ENCODE measurements at places on chromosomes 7 and 10.

- no peak for DNase-seq
These were observed 529.4 kb downstream of the HTR7 start for GRCh38 chr10:90328459-90328858.

GRCh38 chr7:106778656-106779250, 86.3 kb upstream of the PIK3CG start:
- no peak for DNase-seq

DNA sequence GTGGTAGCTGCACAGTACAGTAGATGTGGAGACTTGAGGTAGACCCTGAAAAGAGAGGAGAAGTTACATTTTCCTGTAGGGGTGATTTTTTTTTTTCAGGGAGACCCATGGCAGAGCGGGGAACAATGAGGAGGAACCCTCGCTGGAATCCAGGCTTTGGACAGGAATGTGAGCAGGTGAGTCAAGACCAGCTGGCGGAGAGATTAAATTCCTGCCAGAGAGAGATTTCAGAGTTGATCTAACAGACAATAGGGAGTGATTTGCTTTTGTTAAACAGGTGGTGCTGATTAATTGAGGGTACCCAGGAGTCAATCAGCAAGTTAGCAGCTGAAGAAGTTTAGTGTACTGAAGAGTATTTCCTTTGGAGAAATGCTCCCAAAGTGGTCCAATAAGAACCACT, 41.6 kb upstream of the MINDY3 start:
- DNase-seq, result no peak

GRCh38 chr7:124462249-124462648, 303.3 kb downstream of the GPR37 start:
- DNase-seq, result no peak

DNA sequence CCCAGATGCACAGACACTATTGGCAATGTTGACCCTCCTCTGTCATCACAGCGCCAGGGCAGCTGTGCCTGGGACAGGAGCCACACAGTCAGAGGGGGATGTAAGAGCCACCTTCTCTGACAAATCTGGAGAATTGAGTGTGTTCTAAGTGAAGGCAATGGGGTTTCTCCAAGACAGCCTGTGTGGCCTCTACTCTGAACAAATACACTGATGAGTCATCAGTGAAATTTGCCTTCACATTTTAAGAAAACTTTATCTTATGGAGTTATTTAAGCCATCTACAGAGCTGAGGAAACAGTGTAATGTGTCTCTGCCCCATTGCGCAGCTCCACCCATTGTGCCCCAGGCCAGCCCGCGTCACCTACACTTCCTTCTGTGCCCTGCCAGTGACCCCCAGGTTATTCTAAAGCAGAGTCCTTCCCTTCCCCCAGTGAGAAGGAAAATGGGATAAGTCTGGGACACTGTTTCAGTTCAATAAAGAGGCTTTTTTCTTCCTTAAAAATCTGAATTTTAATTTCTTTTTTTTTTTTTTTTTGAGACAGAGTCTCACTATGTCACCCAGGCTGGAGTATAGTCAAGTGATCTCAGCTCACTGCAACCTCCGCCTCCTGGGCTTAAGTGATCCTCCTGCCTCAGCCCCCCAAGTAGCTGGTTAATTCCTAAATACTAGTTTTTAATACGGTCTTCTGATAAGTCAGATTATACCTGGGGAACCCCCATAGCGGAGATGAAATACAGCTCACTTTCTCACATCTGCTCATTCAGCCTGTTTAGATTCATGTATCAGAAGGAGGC, 21.8 kb downstream of the AKR1E2 start:
- DNase-seq, result no peak

DNA sequence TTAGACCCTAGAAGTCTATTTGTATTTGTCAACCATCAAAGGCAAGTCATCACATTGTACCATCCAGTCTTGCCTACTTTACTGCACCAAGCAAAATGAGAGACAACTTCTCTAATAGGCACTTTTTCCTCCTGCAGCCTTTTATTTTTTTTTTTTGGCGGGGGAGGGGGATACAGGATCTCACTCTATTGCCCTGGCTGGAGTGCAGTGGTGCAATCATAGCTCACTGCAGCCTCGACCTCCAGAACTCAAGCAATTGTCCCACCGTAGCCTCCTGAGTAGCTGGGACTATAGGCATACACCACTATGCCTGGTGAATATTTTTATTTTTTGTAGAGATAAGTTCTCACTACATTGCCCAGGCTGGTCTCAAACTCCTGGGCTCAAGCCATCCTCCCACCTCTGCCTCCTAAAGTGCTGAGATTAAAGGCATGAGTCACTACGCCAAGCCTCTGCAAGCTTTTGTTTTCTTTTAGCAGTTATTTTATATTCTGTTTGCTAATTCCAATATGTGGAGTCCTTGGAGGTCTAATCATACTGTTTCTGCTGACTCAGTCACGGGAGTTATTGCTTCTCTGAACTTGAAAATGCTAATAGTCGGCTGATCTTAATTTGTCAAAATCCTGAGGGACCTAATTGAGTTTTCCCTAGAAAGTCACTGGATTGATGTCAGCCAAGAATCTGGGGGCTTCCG, 14.2 kb downstream of the KPNA7 start:
- no peak for DNase-seq

DNA sequence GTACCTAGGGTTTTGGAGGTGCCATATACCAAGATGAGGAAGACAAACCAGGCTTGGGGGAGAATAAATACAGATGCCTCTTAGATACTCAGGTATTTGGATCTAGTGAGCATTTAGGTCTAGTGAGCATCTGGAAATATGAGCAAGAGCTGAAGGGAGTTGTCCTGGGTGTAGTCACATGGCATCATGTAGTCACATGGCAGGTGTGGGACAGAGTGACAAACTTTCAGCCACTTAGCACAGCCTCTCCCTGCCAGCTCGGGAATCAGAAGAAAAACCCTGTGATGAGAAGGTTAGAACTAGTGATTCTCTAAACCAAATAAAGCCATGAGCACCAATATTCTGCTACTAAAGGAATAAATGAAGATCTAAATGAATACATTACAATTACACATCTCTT, 24.3 kb downstream of the RGR start:
- DNase-seq, result no peak

DNA sequence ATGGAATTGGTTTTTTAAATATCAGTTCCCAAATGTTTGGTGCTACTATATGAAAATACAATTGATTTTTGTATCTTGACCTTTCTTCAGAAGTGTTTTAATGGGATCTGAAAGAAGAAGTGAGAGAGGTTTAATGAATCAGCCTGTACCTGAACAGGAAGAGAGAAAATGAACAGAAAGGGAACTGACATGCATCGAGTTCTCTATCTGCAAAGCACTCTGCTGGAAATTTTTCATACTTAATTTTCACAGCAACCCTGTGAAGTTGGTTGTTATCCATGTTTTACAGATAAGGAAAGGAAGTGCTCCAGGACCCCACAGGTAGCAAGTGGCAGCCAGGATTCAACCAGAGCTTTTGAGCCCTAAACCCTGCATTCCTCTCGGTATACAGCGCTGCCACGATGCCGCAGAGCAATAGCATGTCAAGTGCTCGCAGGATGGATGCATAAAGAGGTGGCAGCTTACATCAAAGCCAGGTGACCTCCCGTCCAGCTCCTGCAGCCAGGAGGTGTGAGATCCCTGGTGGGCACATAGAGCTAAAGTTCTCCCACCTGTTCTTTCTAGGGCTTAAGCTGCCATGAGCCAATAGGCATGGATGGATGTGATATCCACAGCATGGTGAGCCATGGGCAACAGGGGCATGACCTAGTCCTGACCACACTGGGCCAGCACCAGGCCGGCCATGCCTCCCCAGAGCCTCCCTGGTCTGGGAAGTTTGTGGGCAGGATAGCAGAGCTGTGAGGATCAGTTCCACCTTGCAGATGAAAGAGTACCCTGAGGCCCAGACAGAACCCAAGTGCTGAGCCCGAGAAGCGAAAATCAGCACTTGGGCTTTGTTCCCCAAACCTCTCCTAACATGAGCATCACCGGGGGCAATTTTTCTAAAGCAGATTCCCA, 57.2 kb downstream of the CALML3 start:
- DNase-seq, result no peak

- DNase-seq, result no peak
These were observed 28.0 kb downstream of the ZFAND4 start for GRCh38 chr10:45644527-45644926.

DNA sequence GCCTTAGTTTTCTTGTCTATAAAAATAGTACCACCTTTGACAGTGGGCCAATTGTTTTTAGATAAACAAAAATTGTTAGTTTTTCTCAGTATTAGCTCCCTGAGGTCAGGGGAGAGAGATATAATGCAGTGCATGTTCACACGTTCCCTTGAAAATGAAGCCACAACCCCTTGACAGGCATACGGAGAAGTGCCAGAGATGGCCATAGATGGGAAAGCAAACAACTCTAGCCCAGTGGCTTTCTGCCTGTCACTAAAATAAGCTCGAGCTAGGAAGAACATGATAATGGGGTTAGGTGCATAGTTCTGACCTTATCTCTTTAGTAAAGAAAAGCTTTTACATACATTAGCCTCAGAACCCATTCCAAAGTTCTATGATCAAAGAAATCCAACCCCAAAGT, 124.9 kb downstream of the CHRM2 start:
- DNase-seq, result no peak

GRCh38 chr10:35577926-35578617, 27.1 kb upstream of the GJD4 start:
- DNase-seq, result no peak

- DNase-seq, result no peak
These were observed 74.0 kb downstream of the SEPTIN7 start for GRCh38 chr7:35874886-35875285.

GRCh38 chr7:41193738-41194282, 509.1 kb downstream of the INHBA start:
- DNase-seq, result no peak

DNA sequence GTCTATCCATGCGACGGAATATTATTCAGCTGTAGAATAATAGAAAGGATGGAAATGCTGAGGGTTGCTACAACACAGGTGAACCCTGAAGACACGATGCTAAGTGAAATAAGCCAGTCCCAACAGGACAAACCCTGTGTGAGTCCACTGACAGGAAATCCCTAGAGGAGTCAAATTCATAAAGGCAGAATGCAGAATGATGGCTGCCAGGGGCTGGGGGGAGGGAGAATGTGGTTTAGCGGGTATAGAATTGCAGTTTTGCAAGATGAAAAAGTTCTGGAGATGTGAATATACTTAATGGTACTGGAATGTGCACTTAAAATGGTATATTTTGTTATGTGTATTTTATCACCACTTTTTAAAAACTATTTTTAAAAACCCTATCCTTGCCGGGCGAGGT, 36.9 kb upstream of the DOCK1 start:
- no peak for DNase-seq

DNA sequence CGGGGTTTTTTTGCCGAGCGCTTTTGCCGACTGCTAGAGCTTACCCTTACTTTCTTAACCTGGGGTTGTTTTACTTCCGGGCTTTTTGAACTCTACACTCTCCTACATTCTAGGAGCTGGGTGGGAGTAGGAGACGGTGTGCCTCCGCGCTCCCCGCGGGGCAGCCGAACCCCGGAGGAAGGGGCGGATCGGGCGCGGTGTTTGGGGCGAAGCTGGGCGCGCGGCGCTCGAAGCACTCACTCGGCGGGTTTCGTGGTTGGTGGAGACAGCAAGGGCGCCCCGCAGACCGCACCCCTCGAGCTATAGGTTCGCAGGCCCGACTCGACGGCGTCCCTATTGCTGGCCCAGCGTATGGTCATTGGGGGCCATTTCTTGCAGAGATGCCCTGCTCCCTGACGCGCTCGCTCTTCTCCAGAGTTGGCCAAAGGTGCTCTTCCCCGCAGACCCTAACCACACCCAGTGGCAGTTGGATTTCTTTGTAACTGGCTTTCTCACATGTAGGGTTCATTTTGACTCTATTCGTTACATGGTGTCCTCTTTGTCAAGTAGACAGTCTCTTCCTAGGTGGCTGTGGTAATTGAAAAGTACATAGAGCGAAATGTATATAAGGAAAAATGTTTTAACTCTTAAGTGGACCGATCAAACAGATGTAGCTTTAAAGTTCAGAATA, 364 bp downstream of the ZNF518A start:
- peak; percentile 77 for DNase-seq

GRCh38 chr7:926061-927030, 28.1 kb downstream of the ADAP1 start:
- no peak for DNase-seq

GRCh38 chr10:74932648-74933047, 106.2 kb downstream of the KAT6B start:
- DNase-seq, result no peak

- DNase-seq, result no peak
These were observed 144.9 kb downstream of the GRID1 start for GRCh38 chr10:86221442-86222335.

- no peak for DNase-seq
These were observed 155.8 kb upstream of the AOAH start for GRCh38 chr7:36880108-36880507.

DNA sequence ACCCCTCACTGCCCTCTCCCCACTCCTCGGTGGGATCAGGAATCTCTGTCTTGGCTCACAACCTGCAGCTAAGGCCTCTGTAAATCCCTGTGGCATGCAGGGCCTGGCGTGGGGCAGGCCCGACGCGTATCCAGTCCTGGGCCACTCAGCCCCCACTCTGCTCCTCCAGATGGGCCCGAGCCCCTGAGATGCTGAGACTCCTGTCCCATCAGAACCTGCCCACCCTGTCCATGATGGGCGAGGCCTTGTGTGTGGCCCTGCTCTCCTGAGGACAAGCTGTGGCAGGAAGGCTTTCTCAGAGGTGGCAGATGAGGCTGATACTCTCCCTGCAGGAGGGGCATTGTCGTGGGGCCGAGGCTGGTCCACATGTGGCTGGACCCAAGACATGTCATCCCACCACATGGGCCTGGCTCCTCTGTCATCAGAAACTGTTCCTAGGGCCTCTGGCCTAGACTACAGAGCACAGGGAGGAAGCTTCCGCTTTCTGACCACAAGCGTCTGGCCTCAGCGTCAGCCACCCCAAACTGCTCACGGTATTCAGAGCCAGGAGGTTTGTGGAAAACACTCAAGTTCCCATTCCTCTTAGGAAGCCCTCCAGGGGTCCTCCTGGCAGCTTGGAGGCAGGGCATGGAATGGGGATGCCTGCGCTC, 6.0 kb downstream of the ALOX5 start:
- DNase-seq, result peak; percentile 28

DNA sequence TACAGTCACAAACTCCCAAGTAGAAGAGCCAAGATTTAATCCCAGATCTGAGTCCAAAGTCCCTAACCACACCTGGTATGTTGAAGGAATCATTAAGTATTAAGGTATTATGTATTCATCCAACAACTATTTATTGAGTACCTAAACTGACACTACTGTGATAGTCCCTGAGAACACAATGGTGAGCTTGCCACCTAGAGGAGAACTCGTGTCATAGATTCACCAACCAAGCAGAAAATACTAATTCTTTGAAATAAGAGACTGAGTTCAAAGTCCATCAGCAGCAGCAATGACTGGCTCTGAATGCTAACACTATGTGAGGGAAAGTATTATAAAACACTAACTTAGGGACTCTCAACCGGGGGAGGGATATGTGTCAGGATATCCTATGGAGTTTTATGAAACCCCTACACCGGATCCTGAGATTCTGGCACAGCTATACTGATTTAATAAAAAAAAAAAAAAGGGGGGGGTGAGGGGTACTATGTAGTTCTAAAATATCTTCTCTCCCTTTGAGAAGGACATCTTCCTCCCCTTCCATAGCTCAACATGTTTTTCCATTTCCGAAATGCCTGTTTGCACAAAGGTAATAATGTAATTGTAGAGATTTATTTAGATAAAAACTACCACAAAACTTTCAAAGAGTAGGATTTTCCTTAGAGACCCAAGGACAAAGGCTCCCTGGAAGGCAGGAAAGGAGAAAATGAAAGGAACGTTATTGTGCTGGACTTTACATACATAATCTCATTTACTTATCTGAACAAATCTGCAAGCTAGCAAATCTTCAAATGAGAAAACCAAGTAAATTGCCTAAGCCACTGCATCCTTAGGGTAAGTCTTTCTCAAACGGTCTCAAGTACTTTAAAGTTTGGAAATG, 1.6 kb downstream of the NCOA4 start:
- peak; percentile 48 for DNase-seq
